ENCODE measurements at places on chromosomes 1 and 21.

GRCh38 chr1:84899969-84900368 lies 7.0 kb upstream of the LPAR3 start:
- no peak for DNase-seq

- DNase-seq, result no peak
These were observed 16.9 kb upstream of the PTTG1IP start for GRCh38 chr21:44890338-44890931.

- peak; percentile 91 for DNase-seq
These were observed 9.3 kb downstream of the MASP2 start for GRCh38 chr1:11037740-11038182.

DNA sequence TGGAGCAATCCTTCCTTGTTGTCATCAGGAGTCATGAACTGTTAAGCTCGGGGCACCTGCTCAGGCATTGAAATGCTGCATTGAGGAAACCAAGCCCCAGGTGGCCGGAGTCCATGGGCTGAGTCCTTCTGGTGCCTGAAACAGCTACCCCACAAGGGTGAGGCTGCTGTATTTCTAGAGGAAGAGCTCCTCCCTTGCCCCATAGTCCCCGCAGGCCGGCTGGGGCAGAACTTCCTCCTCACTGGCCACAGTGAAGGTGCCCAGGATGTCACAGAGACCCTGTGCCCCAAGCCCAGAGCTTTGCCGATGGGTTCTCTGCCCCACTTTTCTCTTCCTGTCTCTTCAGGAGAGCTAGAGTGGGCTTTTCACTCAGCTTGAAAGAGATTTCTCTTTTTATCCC lies 80.8 kb upstream of the GCLM start:
- DNase-seq, result no peak

DNA sequence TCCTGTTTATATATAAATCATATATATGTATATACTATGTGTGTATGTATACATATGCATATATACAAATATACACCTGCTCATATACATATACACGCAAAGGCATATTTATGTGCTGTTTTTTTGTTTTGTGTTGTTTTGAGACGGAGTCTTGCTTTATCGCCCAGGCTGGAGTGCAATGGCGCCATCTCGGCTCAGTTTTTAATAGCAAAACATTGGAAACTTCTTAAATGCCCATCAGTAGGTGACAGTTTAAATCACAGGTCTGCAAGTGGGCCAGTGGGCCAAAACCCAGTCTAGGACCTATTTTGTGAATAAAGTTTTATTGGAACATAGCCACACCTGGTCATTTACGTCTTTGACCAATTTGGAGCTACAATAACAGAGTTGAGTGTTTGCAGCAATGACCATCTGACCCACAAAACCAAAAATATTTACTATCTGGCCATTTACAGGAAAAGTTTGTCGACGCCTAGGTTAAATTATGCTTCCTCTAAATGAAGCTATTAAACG lies 132.3 kb downstream of the TOMM20 start:
- DNase-seq, result no peak

- no peak for DNase-seq
These were observed 498 bp upstream of the CLCA2 start for GRCh38 chr1:86423473-86423872.

DNA sequence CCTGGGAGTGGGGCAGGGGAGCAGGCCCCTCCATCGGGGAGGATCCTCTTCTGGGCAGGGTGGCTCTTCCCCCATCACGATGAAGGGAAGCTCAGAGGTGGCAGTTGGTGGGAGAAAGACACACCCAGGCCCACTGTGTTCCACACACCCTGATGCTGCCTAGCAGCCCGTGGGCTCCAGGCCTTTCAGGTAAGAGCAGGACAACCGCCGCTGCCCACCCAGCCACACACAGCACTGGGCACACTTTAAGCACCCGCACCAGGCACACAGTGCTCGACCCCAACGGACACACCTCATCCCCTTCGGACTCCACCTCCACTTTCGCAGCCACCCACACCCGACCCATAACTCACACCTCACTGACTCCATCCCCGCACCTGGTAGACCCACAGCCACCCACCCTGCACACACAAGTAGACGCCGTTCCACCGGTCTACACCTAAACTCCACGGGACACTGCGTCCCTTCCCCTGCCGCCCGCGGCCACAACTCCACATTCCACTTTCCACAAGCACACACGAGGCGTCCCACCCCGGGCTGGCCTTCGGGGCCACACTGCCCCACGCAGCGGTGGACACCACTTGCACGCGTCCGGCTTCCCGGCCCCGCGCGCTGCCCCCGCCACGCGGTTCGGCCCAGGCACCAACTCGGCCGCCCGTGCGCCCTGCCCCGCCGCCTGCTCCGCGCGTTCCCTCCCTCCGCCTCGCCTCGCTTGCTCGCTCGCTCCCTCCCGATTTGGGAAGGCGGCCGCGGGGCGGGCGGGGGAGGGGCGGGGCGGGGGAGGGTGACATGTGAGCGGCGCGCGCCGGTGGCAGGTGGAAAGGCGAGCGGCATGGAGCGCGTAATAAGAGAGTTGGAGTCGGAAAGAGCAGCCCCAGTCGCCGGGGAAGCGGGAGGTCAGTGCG lies at the start of gene KCNQ4:
TSS of gene KCNQ4 (plus strand) at position 787 of the 905 bp plus-strand sequence. CDS start 307 bp downstream, outside the sequence.
- DNase-seq, result no peak

GRCh38 chr1:106897976-106898375 lies 158.5 kb upstream of the PRMT6 start:
- DNase-seq, result no peak

- peak; percentile 54 for DNase-seq
These were observed 78.1 kb upstream of the COX20 start for GRCh38 chr1:244757091-244757939.

DNA sequence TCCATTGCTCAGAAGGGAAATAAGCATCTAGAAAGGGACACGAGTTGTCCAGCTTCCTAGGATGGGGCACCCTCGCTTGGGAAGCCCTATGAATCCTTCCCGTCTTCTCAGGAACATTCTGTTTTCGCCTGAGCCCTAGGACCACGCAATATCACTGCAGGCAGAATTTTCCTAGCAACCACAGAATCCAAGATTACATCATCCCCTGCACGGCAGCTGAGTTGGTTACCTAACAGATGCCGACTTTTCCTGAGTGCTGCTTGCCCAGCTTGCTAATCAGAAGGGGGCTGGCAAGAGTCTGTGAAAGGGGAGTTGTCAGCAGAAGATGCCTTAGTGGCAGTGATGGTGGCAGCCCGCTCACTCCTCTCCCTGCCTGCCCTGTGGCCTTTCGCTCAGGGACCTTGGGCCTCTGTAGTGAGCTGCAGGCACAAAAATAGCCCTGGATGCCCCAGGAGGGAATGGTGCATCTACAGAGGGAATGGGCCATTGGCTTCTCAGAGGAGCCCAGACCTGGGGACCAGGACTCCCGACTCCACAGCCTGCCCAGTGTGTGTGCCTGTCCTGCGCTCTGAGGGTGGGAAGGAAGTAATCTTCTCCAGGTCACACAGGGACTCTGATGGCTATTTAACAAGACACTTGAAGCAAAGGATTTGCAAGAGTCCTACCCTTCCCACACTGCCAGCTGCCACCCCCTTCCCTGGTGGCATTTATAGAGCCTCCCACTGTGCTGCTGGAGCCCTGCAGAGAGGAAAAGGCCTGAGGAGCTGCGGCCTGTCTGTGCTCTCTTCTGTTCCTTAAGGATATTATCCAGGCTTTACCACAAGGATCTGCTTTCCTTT lies 28.9 kb upstream of the CLSTN1 start:
- peak; percentile 90 for DNase-seq

GRCh38 chr1:18761948-18762840 lies 97.3 kb downstream of the TAS1R2 start:
- DNase-seq, result no peak

DNA sequence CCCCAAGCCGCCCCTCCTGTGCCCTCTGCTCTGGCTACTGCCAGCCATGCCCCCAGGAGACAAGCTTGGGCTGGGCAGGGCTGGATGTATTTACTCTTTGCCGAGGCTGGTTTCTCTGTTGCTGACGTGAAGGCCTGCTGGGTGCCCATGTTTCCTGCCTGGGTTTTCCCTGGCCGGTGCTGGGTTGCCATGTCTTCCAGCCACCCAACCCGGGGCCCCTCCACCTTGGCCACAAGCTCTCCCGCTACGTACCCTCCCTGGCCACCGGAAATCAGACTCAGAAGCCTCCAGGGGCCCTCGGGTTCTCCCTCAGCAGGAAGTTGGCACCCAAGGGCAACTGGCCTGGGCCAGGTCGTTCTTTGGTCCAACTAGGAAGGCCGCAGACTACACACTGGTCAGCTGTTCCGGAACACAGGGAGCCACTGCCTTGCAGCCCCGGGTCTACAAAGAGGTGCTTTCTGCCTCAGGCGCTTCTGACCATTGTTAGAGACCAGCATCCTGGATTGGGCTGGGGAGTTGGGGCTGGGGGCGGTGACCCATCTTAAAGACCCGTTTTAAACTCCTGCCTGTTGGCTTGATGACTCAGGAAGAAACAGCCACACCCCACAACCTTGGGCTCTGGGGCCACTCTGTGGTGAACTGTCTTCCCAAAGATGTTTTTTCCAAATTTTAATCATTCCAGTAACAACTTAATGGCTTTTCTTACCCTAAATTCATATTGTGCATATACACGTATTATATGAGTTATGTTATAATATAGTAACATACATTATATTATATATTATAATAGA lies 71.2 kb upstream of the RUNX3 start:
- no peak for DNase-seq

GRCh38 chr21:20016435-20017005 lies 981.7 kb upstream of the NCAM2 start:
- no peak for DNase-seq

Data from AG08395 (cell line).